IPS DF 19.7 (cell line): ENCODE measurements at places on chromosomes 16 and 17.

DNA sequence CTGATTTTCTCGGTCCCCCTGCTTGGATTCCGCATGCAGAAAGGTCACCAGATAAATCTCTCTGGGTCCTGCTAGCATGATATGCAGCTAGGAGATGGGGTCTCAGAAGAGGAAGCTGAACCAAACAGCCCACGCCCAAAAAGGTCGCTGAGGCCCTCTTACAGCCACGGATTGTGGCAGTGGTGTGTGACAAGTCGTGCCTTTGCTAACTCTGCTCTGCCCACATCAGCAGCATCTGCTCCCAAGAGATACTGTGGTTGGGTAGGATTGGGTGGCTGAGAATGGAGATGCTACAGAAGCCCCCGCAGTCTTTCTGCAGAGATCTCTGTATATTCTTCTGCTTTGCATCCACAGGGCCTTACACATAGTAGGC, 15.2 kb upstream of the SKAP1 start:
- DNase-seq, result no peak

DNA sequence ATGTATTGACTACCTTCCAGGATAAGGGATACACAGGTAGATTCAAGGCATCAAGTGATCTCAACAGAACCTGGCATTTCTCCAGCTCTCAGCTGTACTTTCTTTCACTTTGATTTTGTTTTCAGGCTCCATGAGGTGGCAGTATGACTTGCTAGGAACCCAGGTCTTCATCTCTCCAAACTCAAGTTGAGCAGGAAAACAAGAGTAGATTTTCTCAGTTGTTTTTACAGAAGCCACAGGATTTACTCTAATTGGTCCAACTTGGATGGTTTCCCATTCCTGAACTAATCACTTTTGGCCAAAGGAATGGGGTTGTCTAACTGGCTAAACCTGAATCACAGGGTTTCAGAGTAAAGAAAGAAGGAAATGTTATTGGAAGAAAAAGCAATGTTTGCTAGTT, 146.6 kb downstream of the TRIM37 start:
- peak; percentile 2 for DNase-seq

GRCh38 chr17:51322390-51323029, 62.2 kb downstream of the UTP18 start:
- DNase-seq, result peak; percentile 63

GRCh38 chr17:36475346-36475970, 11.0 kb upstream of the ZNHIT3 start:
- no peak for DNase-seq

- no peak for DNase-seq
Observed at GRCh38 chr17:74324521-74324920, 1.5 kb upstream of the KIF19 start.

- no peak for DNase-seq
Observed at GRCh38 chr17:74603746-74604145, 11.7 kb upstream of the CD300LD start.
